GDM1 (cell line): ENCODE measurements at places on chromosomes 11 and 22.

GRCh38 chr22:36378869-36379217 lies 8.9 kb downstream of the MYH9 start:
- no peak for DNase-seq

DNA sequence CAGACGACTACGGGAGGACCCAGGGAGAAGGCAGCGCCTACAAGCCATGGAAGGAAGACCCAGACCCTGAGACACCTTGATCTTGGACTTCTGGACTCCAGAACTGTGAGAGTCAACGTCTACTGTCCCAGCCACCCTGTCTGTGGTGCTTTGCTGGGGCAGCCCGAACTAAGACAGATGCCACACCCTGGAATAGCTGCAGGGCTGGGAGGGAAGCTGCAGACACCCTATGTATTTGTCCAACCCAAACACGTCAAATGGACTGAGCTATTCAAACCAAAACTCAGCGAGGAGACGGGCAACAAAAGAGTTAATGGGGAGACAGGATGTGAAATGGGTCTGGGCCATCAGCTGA lies 169.3 kb downstream of the CTTN start:
- DNase-seq = no peak

DNA sequence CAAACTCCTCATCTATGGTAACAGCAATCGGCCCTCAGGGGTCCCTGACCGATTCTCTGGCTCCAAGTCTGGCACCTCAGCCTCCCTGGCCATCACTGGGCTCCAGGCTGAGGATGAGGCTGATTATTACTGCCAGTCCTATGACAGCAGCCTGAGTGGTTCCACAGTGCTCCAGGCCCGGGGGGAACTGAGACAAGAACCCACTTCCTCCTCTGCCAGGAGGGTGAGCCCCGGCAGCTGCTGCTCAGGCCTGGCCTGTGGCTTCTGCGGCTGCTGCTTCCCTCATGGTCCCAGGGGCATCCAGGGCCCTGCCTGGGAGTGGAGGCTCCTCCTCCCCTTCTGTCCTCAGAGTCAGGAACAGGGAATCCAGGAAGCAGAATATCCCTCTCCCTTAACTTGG lies 98.4 kb downstream of the ZNF280B start:
- peak; percentile 85 for DNase-seq

DNA sequence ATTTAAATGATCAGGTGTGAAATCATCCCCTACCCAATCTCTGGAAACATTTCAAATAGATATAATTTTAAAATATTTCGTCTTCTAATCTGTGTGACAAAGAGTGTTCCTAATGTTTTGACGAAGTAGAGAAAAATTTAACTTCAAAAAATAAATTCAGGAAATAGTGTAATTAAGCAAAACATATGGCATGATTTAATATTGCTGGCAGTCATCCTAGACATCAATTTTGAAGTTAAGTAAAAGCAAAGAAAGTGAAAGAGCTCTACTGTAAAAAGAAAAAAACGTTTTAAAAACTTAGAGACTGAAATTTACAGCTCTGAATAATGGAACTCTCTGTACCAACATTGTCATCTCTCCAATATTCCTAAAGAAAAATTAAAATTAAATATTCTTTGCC lies 1062.3 kb downstream of the LRRC4C start:
- no peak for DNase-seq

DNA sequence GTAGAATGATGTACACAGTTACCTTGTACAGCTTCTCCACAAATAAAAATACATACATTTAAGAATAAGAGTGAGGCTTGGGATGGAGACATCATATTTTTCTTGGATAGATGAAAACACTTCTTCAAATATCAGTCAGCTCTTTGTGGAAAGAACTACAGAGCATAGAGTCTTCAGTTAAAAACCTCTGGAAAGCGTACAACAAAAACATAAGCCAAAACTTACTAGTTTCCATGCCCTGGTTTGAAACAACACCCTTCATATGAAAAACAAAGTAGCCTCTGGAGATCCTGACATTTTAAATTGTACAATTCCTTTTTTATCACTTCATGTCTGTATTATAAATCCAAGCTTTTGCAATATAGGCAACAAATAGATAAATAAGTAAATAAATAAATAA lies 7.0 kb upstream of the CEP126 start:
- DNase-seq = no peak

GRCh38 chr11:86066657-86067008 lies 2.3 kb downstream of the PICALM start:
- DNase-seq = no peak

DNA sequence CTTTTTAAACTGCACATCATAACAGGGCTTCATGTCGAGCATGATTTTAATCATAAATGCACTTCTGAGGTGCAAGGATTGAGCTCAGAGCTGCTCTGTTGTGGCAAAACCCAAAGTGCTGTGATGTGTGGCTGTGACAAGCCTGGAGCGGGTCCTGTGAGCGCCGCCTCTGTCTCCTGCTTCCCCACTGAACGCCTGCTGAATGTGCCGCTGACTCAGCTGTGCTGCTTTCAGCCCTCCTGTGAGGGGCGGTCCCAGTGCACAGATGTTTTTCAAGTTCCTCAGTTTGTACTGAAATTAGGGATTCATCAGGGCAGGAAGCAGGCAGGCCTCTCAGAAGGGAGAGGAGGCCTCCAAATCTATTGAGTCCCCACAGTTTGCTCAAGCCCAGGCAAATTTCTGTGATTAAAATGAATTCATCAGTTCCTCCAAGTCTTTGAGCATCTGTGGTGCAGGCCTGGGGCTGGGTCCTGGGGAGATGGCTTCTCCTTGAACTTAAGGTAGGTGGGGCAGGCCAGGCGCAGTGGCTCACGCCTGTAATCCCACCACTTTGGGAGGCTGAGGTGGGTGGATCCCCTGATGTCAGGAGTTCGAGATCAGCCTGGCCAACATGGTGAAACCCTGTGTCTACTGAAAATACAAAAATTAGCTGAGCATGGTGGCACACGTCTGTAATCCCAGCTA lies 3.0 kb upstream of the GTSE1 start:
- DNase-seq = peak; percentile 71

GRCh38 chr11:1472180-1473005 lies 14.2 kb downstream of the MOB2 start:
- no peak for DNase-seq

- DNase-seq = no peak
Observed at GRCh38 chr22:27358096-27358870, 443.3 kb downstream of the MN1 start.

GRCh38 chr11:104372111-104372510 lies 208.2 kb upstream of the PDGFD start:
- DNase-seq = no peak

- DNase-seq = no peak
Observed at GRCh38 chr11:15793043-15793996, 563.0 kb downstream of the SOX6 start.

- no peak for DNase-seq
Observed at GRCh38 chr11:112658431-112658878, 302.8 kb upstream of the NCAM1 start.

DNA sequence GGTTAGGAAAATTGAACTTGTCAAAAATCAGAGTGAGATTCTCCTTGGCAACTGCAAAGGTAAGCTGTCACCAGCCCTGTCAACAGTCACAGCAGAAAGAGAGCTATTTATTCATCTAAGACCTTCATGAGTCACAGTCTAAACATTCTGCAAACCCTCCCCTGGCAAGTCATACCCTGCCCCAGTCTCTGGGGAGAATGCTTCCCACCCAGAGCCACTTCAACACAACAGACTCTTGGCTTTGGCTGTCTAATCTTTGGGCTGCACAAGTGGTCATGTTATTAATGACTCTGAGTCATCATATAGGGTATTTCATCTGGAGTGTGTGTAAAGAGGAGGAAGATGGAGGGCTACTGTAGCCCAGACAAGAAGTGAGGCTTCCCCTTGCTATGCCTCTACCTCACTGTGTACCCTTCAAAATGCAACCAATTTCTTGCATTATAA lies 153.4 kb downstream of the CCDC34 start:
- DNase-seq = no peak
